ENCODE measurements at places on chromosomes 11 and 22.

DNA sequence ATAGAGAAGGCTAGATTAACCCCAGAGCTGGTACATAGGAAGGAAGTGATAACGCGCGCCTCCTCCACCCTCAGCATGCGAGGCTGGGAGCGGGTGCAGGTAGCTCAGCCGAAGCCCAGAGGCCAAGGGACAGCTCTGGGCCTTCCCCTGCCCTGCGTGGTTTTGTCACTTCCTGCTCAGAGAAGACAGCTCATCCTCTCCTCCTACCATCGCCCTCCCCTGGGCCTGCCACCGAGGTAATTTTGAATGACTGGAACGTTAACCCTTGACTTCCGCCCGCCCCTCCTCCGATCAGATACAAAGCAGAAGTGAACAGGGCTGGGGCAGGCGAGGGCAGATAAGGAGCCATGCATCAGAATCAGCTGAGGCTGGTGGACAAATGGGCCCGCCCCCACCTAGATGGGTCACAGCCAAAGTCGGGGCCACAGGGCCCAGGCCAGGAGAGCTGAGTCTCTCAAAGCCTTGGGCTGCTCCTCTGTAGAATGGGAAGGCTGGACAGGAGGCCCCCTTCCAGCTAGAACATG, 1.6 kb downstream of the RAC2 start:
- DNase-seq, result peak; percentile 91

DNA sequence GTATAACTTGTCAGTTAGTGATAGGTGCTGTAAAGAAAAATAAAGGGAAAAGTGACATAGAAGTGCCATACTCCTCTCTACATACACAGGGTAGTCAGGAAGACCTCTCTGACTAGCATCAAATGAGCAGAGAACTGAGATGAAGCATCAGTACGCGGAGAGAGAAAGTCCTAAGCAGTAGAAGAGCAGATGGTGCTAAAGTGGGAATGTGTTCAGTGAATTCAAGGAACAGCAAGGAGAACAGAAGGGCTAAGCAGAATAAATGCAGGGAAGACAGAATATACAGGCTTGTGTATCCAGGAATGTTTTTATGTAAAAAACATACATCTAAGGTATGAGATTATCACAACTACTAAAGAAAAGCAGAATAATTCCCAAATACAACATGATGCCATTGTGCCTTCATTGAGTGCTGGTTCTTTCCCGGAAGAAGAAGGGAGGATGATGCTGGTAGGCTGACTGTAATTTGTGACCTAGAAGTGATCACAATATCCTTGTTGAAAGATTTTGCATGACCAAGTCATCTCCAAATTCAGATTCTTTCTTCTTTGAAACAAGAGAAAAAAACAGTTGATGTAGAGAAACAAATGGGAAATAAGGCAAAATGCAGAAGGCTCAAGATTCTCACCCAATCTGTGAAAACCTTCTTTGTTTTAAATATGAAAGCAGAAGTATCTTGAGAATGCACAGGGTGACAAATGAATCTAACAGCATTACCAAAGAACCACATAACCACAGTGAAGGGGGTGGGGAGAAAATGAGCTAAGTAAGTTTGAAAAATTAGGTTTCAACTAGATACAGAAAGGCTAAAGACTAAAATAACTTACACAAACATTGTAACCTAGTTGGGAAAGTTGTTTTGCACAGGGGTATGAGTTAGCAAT, 20.5 kb downstream of the MRE11 start:
- DNase-seq, result no peak

DNA sequence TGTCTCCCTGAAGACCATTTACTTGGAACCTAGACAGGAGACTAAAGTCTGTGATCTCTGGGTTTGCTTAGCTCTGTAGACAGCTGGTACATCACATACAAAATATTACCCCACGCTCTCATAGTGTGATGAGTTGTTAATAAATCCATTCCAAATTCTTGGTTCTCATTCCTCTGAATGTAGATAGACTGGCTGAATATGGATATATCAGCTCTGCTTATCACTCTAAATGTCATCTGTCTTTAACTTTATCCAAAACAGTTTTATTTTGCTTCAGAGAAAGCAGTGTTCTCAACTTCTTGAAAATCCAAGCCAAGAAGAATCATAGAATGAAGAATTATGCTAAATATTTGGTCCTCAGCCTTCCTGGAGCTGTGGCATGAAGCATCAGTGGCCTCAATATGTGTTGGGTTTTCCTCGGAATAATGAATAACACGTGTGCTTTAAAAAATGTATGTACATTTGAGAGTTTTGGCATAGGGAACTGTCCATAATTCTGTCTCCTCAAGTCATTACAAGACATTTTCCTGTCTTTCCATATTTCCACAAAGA, 10.5 kb upstream of the LDLRAD3 start:
- no peak for DNase-seq

- no peak for DNase-seq
These were observed 55.9 kb downstream of the ENDOD1 start for GRCh38 chr11:95145430-95146060.

DNA sequence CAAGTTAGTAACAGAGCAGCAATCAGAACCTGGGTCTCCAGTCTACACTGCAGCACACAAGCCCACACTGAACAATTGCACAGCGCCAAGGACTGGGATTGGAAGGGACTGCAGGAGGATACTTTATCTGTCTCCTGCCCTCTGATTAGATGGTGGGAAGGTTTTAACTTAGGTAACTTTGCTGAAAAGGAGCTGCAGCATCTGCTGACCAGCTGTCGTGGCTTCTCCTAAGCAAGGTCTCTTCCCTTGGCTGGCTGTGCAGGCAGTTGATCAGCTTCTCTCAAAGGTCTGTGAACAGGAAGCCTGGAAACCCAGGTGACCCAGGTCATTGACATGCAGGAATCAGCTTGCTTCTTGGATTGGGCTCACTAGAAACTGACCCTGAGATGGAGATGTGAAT, 82.4 kb downstream of the ISX start:
- no peak for DNase-seq

DNA sequence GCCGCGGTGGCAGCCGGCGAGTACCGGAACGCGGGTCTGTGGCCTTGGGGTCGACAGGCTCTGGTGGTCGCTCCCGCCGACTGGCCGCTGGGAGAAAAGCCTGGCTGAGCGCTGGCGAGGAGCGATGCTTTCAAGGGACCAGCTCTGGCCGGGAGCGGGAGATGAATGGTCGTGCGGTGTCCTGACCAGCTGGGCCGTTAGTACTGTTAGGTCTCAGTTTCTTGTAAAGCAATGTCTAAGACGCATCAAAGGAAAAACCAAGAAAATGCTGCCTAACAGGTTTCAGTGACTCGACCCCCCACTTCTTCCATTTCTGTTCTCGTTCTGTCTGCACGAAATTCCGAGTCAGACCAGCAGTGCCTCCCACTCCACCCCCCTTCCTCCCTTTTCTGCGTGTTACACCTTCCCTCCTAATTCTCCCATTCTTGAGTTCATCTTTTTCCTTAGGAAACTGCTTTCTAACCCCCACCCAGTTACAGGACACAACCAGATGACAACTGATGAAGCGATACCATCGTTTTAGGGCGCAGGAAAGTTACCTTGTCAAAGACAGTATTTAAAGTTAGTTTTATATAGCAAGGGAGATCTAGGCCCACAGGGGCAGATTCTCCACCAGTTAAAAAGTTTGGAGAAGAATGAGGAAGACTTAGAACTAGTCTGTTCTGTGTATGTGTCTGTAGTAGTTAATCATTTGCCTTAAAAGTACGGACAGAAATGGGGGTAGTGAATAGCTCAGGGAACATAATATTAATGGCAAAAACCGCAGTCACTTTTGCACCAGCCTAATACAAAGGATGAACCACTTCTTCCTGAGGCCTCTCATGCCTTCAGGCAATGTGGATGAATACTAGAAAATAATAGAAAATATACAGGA, 1.0 kb downstream of the CUL5 start:
- no peak for DNase-seq

DNA sequence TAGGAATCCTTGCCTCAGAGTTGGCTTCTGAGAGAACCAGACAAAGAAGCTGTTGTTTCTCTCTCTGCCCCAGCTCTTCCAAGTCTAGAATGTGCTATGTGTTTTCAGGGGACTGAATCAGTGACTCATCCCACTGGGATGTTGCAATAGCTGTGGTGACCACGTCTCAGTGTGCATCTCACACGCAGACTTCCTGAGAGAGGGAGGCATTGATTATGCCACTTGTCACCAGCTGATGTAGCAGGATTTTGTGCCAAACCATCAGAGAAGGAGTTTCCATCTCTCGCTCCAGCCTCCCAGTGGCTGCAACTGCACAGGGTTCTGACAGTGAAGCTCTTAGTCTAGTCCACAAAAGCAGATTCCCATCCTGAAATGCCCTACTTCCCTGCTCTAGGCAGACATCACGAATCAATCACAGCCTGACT, 455.8 kb downstream of the MIAT start:
- DNase-seq, result no peak

GRCh38 chr11:19162951-19163505, 38.8 kb downstream of the CSRP3 start:
- DNase-seq, result no peak

DNA sequence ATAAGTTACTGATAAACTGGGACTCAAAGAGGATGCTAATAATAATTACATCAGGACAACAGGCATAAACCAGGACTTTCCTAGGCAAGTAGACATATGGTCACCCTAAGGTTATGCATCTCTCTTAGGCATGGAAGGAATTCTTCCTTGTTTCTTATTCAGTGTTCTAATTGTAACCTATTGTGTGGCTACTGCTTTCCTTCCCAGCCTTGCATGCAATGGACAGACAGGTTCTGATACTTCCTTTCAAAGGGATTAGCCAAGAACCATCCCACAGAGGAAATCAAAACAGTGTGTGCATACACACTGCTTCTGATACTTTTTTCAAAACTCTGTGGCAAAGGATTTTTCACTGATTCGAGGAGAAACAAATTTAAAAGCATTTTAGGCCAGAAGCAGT, 48.3 kb downstream of the RRAS2 start:
- no peak for DNase-seq

DNA sequence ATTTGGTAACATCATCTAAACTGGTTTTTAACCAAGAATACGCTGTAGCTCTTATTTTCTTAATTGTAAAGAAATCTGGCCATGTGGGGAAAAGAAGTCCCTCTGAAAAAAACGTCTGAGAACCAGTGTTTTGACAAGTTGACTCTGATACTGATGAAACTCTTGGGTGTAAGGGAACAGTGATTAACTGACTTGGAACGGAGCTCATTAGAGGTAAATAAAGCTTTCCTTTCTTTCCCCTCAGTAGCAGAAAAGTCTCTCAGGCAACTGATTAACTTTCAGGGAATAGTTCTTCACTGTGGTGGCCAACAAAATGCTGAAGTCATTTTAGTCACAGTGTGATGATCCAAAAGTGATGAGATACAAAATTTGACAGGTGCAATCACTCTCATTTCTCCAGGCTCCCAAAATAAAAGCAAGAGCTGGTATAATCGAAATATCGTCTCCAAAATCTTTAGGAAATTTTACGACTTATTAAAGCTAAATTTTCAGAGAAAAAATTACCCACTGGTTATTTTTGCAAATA, 52.3 kb downstream of the SLC36A4 start:
- no peak for DNase-seq

GRCh38 chr11:127098684-127099083, 98.1 kb upstream of the KIRREL3 start:
- DNase-seq, result no peak

DNA sequence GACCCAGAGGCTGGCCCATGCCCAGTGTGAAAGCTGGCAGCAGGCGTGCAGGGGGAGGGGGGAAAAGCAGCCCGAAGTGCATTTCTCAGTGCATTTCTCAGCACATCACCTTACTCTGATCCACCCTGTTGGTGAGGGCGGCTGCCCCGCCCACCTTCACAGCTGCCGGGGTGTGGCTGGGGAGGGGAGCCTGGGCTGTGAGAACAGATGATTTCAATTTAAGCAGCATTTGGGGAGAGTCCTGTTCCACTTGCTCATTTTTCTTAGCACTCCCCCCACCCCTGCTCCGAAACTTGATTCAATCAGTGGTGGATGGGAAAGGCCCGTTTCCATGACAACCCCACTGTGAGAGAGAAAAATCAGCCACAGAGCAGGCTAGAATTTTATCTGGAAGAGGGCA, 84.8 kb downstream of the SNX19 start:
- no peak for DNase-seq

GRCh38 chr11:33868647-33869461, 23.0 kb downstream of the LMO2 start:
- DNase-seq, result no peak

GRCh38 chr11:46134540-46134939, 13.3 kb upstream of the PHF21A start:
- no peak for DNase-seq

GRCh38 chr11:66674964-66675602, 2.6 kb downstream of the RBM4B start:
- DNase-seq, result no peak

DNA sequence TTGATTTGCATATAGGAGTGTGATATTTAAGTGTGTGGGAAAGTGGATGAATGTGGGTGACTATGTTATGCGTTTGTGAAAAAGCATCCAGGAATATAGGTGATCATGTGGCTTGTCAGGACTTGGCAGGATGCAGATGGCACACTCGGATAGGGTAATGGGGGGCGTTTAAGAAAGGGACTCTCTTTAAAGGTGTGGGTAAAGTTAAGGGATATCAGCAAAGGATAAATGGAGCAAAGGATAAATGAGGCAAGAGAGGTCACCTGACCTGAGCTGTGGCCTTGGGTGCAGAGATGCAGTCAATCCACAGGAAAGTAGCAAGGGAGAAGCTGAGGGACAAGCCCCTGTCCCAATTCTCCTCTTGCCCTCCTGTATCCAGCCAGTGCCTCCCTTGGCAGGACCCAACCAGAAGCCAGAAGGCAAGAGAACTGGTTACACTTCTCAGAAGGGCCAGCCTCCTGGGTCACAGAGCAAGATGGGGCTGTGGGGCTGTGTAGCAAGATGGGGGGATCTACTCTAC, 47.5 kb upstream of the GRAMD1B start:
- no peak for DNase-seq

DNA sequence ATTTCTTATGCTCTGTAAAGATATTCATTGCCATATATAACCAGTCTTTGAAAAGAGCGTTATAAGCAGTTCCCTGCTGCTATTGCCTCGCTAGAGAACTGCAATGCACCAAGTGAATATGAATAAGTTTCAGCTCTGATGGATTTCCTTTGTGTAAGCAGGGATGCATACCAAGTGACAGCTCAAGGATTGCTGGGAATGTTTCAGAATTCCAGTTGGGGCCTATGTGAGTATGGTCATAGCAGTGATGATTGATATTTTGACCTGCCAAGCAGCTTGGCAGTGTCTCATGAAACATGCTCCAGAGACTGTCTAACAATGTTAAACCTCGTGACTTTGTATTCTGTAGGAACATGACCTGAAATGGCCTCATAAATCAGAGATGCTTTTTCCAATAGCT, 312.6 kb downstream of the C11orf87 start:
- DNase-seq, result no peak

GRCh38 chr22:22720201-22720723, 75.8 kb downstream of the GGTLC2 start:
- DNase-seq, result peak; percentile 29

- no peak for DNase-seq
These were observed 144.9 kb downstream of the MAML2 start for GRCh38 chr11:96197801-96198701.

GRCh38 chr11:119493712-119494111, 70.7 kb upstream of the THY1 start:
- no peak for DNase-seq

- peak; percentile 100 for DNase-seq
These were observed 838 bp downstream of the FKBP2 start for GRCh38 chr11:64241491-64242374.

Measured in stimulated activated CD8-positive, alpha-beta memory T cell treated with anti-CD3 and anti-CD28 coated beads, Interleukin-7, amount 100 ng/mL, for 4 hours (primary cell).